ENCODE measurements at places on chromosomes 12 and 14.

DNA sequence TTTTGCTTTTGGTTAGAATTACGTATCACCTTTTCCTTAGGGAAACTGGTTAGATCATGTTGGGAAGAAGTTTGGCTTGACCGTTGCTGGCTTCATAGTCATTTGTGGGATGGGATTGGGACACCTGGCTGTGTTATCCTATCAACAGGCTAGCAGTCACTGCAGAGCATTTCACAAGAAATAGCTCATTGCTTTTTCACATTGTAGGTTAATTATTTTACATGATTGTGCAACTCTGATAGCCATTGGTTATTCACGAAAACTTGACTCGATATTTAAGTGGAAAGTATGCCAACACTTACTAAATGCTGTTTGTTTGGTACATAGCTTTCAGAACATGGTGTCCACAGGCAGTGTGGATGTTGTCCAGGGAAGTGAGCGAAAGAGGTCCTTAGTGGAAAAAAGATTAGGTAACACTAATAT, 89.4 kb downstream of the NKX2-1 start:
- DNase-seq = no peak

GRCh38 chr14:39991041-39991440, 558.8 kb upstream of the FBXO33 start:
- DNase-seq = no peak

GRCh38 chr12:12797794-12798152, 12.3 kb downstream of the APOLD1 start:
- no peak for DNase-seq

- DNase-seq = no peak
These were observed 302.4 kb upstream of the SFSWAP start for GRCh38 chr12:131408484-131408883.

DNA sequence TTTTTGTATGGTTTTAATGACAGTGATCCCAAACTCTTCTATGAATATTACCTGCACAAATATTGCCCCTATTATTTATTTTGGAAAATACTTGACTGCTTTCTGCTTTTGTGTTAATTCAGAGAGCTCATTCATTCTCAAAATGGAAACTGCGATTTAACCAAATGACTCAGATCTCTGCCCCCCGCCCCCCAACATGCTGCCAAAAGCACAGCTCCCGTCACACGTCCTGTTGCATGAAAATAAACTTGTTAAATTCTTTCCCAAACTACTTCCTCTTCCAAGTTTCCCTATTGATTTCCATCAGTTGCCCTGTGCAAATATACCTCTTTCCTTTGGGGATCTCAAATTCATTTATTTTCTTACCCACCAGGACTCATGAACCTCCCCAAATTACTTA, 18.0 kb upstream of the NRDE2 start:
- no peak for DNase-seq

DNA sequence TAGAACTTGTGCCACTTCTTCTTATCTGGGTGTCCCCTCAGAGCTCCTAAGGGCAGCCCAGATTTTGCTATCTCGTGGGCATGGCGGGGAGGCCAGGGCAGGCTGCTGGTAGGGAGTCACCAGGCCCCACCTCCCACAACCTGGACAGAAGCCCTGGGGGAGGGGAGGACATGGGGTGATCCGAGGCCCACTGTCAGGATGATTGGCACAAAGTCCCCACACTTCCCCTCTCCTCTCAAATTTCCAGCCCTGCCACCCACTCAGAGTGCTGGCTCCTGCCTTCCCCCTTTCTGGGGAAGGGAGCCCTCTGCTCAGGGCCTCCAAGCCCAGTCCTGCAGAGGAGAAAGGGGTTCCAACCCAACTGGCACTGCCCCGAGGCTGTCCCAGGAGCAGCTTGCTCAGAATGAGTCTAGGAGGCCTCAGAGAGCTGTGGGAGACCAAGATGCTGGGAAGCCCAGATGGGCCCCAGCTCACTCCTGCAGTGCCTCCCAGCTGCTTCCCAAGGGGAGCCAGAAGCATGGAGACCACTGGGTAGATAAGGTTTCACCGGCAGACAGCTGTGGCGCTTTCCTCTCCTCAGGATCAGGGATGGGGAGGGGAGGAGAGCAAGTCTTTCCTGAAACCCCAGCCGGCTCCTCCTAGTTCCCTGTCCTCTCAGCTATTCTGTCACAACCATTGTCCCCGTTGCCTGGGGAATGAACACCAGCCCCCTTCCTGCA, 82.8 kb downstream of the B4GALNT3 start:
- DNase-seq = peak; percentile 40

DNA sequence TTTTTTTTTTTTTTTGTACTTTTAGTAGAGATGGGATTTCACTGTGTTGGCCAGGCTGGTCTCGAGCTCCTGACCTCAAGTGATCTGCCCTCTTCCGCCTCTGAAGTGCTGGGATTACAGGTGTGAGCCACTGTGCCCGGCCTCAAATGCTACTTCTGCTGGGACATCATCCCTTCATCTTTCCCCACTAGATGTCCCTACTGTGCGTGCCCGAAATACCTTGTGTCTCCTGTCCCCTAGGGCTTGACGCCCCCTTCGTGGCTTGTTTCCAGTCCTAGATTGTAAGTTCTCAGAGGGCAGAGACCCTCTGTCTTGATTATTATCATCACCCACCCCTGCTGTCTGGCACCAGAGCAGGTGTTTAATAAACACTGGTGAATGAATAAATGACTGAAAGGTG, 14.9 kb downstream of the CCDC63 start:
- peak; percentile 10 for DNase-seq

All from WERI-Rb-1 (cell line).